ENCODE measurements at places on chromosomes 5 and 9.

DNA sequence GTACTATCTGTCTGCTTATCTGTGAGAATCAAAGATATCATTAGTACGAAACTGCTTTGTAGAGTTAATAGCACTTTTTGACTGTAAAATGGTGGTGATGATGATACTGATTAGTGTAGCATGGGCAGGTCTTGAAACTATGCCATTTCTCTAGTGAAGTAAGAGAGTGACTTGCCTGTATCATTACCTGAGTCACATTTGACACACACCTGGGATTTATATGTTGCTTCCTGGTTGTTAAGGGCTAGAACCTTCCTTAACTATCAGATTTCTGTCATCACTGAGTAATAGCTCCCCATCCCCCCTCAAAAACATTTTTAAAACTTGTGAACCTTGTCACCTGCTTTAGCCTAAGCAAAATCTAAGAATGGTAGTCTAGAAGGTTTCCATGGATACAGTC, 135.6 kb upstream of the RORB start:
- DNase-seq = no peak

DNA sequence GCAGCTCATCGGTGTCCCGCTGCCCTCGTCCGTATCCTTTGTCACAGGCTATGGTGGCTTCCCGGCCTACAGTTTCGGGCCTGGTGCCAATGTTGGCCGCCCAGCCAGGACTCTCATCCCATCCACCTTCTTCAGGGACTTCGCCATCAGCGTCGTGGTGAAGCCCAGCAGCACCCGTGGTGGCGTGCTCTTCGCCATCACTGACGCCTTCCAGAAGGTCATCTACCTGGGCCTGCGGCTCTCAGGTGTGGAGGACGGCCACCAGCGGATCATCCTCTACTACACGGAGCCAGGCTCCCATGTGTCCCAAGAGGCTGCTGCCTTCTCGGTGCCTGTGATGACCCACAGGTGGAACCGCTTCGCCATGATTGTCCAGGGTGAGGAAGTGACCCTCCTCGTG, 41.9 kb downstream of the COL15A1 start:
- no peak for DNase-seq

DNA sequence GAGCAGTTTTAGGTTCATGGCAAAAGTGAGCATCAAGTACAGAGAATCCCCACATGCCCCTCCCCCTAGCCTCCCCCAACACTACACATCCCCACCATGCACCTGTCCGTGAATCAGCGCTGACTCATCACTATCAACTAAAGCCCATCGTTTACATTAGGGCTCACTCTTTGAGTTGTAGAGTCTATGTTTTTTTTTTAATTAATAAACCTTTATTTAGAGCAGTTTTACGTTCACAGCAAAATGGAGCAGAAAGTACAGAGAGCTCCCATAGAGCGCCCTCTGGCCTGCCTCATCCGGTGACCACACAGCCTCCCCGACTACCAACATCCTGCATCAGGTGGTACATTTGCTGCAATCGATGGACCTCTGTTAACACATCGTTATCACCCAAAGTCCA, 47.9 kb upstream of the UNC5A start:
- no peak for DNase-seq

DNA sequence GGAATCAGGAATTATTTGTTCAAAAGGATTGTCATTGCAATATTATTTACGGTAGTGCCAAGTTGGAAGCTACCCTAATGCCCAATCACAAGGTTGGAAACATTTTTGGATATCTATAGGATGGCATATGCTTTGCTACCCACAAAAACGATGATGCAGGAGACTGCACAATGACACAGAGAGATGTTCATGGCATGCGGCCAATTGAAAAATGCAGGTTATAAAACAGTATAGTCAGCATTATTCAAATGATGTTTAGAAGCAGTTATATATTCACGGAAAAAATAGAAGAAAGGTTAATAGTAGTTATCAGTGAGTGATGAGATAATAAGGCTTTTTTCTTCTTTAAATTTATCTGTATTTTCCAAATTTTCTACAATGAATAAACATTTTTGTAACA, 5.9 kb upstream of the ACSL6 start:
- DNase-seq = no peak

DNA sequence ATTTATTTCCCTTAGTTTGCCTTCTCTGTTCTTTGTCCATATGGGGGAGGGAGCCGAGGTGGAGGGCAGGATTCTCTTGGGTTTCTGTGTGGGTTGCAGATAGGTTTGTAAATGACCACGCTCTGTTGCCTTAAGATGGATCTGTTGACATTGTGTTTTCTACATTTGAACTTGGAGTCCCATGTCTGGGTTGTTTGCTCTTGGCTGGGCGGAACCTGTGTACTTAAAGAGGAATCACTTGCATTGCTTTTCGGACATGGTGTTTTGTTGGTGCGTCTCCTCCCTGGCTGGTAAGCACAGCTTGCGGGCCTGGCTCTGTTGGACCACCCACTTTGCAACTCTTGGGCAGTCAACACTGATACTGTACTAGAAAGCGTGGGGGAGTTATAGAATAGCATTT, 45.9 kb downstream of the EHMT1 start:
- no peak for DNase-seq

DNA sequence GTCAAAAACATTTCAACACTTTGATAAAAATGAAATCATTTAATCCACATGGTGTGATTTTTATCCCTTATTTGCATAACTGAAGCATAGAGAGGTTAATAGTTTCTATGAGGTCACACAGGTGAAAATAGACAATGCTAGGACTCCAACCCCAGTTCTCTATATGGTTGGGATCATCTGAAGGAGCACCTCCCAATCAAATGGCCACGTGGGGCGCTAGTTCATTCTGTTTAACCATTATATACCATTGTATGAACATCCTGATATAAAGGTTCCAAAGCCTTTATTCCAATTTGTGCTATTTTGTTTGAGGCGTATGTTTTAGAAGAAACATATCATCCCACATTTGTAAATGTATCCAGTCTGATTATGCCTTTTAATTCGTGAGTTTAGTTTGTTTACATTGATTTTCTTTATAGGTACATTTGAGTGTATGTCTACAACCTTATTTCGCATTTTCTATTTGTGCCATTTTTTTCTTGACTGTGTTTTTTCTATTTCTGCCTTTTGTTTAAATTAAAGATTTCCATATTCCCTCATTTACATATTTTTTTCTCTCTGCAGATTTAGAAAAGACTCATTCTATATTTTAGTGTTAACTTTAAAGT, 1092.0 kb downstream of the MAT2B start:
- DNase-seq = no peak

GRCh38 chr5:71974622-71975021, 132.7 kb upstream of the MAP1B start:
- DNase-seq = no peak

DNA sequence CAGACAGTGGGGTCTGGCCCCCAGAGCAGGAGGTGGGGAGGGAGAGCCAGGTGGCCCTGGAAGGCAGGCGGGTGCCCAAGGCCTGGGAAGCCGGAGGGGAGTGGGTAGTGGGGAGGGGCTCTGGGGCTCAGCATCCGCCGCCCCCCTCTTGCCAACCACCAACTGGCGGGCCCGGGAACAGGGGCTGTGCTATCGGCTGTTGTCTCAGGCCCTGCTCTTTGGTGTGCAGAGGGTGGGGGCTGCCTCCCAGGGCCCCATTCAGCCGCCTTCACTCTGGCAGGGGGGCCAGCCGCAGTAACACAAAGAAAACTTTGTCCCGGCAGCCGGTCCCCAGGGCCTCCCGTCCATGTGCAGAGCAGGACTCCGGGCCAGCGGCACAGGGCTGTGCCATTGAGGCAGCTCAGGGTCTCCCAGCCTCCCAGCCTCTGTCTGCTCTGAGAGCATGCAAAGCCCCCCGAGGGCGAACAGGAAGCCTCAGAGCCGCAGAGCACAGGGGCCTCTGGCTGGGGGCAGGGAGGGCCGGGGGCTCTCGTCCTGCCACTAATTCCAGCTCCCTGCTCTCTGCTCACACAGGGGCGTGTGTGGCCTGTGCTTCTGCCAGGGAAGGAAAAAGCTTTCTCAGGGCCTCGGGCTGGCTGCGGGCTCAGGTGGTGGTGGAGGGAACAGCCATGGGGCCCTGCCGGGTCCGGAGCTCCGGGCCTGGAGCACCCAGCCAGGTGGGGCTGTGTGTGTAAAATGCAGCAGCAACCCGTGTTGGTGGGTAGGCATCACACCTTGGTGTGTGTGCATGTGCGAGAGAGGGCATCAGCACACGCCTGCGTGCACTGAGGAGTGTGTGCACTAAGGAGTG, 54.2 kb upstream of the NOTCH1 start:
- DNase-seq = no peak

DNA sequence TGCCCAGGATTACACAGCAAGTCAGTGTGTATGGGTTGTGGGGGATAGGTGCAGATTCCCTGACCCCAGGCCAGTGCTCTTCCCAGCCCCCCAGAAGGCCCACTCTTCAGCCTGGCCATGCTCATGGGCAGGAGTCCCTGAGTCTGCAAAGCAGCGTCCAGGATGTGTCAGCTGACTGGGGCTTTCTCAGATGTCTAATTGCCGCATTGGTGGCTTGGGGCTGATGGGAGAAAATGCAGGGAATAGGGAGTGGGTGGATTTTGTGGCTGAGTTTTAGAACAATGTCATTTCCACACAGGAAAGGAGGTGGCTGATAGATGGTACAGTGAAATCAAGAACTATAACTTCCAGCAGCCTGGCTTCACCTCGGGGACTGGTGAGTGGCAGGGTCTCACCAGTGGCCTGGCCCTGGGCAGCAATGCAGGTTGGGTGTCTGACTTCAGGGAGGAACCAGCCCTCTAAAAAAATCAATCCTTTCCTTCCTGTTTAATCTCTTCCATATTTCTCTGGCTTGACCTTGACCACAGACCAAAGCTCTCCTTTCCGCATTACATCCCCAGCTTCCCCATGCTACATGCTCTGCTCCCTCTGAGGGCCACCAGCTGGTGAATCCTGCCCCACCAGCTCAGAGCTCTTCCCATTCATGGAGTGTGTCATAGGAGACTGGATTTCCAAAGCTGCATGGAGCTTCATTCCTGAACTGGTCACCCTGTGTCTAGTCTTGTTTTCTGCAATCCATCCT, 14.2 kb downstream of the GLIPR2 start:
- DNase-seq = peak; percentile 61

DNA sequence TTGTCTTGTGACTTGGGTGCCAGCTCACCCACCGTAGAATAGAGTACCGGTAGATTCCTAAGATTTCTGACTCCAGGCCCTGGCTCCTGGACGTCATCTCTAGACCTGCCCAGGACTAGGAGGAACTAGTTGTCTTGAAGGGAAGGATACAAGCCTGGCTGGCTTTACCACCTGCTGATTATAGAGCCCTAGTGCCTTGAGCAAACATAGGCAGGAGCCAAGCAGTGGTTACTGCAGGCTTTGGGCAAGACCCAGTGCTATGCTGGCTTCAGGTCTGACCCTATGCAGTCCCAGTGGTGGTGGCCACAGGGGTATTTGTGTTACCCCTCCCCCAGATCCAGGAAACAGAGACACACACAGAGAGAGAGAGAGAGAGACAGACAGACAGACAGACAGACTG, 606.2 kb downstream of the PDE4D start:
- no peak for DNase-seq

- DNase-seq = no peak
Measured at GRCh38 chr5:143567583-143568504, 164.4 kb upstream of the NR3C1 start.

DNA sequence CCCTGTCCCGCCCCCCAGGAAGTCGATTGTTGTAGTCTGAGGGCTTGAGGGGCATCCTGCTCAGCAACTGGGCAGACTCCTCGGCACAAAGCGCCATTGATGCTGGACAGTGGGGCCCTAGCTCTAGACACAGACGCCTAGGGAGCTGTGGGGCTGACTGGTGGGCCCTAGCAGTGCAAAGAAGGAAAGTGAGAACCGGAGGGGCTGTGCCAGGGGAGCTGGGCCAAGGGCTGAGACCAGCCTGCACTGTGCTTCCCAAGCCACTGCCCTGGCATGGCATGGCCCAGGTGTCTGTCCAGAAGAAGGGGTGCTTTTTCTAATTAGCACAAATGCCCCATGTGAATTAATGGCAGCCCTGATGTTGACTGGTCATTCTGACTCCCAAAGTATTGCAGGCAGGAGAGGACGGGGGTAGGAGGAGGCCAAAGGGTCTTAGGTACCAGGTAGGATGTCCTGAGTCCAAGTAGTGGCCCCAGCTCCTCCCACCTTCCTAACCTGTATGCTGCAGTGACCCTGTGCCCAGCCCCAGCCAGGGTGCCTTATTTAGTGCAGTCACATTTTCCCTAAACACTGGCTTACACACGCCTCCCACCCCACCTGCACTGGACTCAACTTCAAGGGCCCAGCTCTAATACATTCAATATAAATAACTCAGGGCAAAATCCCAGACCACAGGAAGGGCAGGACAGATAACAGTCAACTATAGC, 15.9 kb downstream of the TCF7 start:
- DNase-seq = no peak
